ENCODE measurements at places on chromosomes 5 and 9.
A peak's percentile ranks its signal among the peaks of the same experiment; 100 is the strongest.

DNA sequence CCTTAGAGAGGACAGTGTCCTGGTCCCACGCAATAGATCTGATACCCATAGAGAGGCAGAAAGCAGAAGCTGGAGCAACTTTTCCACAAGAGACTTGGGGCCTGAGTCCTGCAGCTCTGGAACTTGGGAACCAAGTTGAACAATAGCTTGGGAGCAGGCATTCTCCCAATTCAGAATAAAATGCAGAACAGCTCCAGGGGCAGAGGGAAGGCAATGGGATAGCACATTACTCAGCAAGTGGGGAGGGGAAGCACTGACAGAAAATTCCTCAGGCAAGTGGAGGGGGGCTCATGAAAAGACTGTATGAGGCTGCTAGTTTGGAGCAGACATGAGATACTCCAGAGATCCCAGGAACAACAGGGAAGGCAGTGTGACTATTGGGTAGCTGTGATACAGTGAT is 513.6 kb downstream of the HINT1 start:
- DNase-seq, result no peak

GRCh38 chr5:101425339-101425859 is 522.3 kb upstream of the ST8SIA4 start:
- no peak for DNase-seq

GRCh38 chr9:127505396-127506116 is 54.2 kb downstream of the LRSAM1 start:
- DNase-seq, result peak; percentile 20

DNA sequence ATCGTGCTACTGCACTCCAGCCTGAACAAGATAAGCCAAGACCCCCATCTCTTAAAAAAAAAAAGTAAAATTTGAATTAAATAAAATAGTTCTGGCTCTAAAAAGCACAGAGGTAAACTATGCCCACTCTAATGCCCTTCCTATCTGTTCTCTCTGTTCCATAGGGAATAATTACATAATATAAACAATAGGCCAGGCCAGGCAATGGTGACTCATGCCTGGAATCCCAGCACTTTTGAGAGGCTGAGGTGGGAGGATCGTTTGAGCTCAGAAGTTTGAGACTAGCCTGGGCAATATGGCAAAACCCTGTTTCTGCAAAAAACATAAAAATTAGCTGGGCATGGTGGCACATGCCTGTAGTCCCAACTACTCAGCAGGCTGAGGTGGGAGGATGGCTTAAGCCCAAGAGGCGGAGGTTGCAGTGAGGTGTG is 47.4 kb downstream of the MYO10 start:
- DNase-seq, result no peak

GRCh38 chr9:73701415-73702057 is 549.9 kb downstream of the ANXA1 start:
- no peak for DNase-seq

DNA sequence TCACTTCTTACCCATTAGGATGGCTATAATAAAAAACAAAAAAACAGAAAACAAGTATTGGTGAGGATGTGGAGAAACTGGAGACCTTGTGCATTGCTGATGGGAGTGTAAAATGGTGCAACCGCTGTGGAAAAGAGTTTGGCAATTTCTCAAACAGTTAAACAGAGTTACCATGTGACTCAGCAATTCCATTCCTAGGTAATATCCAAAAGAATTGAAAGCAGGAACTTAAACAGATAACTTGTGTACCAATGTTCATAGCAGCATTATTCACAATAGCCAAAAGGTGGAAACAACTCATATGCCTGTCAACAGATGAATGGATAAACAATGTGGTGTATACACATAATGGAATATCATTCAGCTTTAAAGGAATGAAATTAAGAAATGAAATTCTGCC is 28.9 kb downstream of the DCP2 start:
- DNase-seq, result no peak

DNA sequence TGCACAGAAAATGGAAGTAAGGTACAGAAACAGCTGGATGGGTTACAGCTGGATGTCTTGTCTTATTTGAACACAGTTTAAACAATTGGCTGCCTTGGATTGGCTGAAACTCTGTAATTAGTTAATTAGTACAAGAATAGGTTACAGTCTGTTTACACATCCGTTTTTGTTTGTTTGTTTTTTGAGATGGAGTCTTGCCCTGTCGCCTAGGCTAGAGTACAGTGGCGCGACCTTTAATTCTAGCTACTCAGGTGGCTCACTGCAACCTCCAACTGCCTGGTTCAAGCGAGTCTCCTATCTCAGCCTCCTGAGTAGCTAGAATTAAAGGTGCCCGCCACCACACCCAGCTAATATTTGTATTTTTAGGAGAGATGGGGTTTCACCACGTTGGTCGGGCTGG is 368.7 kb upstream of the KLF4 start:
- DNase-seq, result no peak

DNA sequence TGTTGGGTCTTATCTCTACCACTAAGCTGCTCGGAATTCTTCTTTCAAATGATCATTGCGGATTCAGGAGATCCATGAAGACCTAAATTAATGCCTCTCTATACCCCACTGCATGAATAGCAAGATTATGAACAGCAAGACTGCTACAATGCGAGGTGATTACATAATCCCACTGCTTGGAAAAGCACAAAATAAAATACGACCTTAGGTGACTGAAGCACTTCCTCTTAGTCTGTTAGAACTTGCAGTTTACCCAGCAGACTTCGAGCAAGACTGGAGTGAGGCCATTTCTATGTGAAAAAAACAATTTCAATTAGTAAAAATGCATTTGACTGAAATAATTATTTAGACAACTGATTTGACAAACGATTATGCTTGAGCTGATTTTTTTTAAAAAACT is 59.8 kb downstream of the SH3RF2 start:
- no peak for DNase-seq

DNA sequence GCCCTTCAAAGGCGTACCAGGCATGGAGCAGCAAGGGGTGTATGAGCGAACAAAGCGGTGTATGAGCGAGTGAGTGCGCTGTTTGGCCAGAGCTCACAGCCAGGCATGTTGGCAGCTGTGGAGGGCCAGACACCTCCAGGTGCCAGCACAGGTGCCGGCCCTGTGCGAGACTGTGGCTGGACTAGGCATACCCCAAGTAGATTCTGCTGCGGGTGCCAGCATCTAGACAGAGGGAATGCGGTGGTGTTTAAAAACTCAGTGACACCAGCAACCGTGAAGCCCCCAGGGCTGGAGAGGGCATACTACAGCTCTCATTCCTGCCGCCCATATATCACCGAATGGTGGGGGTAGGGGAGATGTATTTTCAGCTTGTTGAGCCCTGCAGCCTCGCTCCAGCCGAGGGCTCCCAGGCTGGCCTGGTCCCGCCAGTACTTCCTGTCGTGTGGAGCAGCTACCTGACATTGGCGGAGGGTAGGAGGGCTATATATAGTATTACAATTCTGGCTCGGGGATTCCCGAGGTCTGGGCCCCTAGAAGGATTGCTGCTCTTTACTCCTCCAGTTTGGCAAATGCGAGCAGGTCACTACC is 1829.6 kb upstream of the NUDT12 start:
- DNase-seq, result no peak
